ENCODE measurements at places on chromosomes 12 and 14.

GRCh38 chr14:50871228-50871627 is 625 bp upstream of the ABHD12B start:
- no peak for ATAC-seq

DNA sequence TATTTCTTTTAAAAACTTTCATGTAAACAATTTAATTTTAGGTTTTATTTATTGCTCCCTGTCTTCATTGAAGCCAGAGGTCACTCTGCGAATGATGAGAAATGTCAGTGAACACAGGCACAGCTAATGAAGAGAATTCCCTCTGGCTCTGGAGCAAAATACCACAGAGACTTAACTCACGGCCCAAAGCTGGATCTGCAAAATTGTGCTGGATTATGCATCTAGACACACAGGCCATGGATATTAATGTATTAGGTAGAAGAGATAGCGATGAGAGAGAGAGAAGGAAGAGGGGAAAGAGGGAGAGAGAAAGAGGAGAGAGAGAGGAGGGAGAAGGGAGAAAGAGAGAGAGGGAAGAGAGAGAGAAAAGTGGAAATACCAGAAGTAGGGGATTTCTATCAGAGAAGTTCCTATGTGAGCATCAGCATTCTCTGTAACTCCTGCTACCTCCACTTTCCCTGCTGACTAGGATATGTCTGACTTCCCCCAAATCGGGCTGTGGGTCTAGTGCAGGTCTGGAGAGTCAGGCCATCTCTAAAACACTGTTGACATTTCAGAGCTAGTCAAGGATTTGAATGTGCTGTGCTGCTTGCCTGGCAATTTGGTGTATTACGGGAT is 3.7 kb downstream of the ARHGDIB start:
- no peak for ATAC-seq

DNA sequence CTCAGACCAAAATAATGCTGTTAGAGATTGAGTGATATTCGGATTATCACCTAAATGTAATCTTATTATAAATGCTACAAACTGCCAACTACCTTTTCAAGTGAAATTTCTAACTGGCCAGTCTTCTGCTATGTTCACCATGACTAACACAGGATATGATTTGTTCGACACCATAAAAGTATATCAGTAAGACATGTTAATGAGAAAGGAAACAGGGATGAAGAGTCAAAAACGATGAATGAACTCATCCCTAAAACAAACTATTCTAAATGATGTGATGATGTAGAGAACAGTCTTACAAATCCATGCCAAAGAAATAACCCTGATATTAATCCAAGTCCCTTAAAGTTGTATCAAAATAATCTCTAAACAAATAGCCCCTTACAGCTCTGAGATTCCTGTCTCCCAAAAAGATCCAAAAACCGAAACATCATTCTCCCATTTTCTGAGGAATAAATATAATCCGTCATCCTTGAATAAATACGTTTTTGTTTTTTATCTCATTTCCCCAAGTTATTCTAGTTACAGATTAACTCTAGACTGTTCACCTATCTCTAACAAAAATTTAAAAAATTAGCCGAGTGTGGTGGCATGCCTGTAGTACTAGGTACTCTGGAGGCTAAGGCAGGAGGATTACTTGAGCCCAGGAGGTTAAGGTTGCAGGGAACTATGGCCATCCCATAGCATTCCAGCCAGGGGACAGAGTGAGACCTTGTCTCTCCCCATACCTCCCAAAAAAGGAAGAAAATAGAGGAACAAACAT is 9.1 kb downstream of the SCAF11 start:
- ATAC-seq: no peak

DNA sequence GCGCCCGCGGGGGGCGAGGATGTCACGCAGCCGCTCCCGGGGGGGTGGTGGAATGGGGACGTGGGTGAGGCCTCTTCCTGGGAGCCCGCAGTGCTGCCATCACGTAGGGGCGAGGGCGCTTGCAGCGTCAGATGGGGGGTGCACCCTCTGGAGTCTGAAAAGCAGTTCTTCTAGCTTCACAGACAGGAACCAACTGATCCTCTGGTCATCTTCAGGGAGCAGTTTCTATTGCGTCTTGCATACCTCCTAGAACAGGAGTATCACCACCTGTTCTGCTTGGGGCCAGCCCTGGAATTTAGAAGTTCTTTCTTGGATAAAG is 36.9 kb upstream of the PRIMA1 start:
- ATAC-seq: no peak

- ATAC-seq: no peak
Observed at GRCh38 chr14:61615743-61616523, 79.4 kb upstream of the HIF1A start.

DNA sequence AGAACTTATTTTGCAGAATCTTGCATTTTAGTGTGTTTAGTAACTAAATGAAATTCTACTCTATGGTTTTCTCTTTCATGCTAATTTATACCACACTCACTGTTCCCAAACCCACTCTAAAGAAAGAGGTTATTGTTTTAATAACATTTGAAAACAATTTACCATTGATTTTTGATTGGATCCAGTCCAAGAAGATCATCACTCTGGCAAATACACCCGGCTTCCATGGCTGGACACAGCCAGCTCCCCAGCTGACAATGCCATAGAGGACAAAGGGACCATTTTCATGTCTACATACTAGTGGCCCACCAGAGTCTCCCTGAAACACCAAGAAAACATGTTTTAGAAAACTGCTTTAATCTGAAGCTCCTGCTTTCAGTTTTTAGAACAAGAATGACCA is 42.4 kb downstream of the OVCH1 start:
- no peak for ATAC-seq

DNA sequence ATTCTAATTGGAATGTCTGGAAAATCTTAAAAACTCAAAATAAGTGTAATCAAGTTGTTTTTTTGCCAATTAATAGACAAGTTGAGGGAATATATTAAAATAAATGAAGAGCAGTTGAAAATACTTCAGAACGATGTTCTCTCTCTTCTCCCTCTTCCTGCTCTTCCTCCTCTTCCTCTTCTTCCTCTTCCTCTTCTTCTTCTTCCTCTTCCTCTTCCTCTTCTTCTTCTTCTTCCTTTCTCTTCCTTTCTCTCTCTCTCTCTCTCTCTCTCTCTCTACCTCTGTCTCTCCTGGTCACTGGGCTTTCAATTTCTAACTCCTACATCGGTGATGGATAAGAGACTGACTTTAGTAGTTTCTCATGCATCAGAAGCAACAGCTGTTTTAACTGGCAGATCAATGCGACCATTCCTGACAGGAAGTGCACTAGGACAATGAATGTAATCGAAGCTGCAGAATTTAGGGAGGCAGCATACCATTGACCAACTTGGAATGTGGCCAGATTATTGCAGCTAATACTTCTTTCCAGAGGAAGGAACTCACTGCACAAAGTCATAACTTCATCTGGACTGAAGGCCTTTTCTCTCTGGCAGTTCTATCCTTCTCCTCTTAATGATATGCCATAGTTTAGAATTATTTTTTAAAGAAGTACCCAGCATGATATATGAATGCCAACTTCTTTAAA is 13.8 kb upstream of the TMTC2 start:
- ATAC-seq: no peak

DNA sequence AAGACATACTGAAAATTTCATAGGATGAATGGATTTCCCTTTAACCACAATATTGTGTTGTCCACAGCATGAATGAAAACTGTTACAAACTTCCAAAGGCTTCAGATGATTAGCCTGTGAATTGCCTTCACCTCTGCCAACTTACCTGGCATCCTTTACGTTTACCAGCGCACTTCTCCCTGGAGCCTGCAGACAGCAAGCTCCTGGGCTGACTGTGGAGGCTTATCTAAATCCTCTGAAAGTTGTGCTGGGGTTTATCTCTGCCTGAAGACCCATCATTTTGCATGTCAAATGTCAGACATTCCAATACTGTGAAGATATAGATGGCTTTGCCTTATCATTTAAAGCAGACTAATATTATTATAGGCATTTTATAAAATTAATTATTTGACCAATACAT is 403.0 kb downstream of the SYT1 start:
- ATAC-seq: no peak

GRCh38 chr14:84074626-84075025 is 1455.3 kb upstream of the FLRT2 start:
- no peak for ATAC-seq

GRCh38 chr14:78486621-78487020 is 316.4 kb downstream of the NRXN3 start:
- no peak for ATAC-seq

GRCh38 chr12:128801879-128802391 is 21.8 kb downstream of the SLC15A4 start:
- ATAC-seq: no peak

- ATAC-seq: no peak
Observed at GRCh38 chr12:132196038-132196872, 52.0 kb downstream of the NOC4L start.

- ATAC-seq: no peak
Observed at GRCh38 chr14:74514471-74514941, 20.9 kb downstream of the ISCA2 start.

DNA sequence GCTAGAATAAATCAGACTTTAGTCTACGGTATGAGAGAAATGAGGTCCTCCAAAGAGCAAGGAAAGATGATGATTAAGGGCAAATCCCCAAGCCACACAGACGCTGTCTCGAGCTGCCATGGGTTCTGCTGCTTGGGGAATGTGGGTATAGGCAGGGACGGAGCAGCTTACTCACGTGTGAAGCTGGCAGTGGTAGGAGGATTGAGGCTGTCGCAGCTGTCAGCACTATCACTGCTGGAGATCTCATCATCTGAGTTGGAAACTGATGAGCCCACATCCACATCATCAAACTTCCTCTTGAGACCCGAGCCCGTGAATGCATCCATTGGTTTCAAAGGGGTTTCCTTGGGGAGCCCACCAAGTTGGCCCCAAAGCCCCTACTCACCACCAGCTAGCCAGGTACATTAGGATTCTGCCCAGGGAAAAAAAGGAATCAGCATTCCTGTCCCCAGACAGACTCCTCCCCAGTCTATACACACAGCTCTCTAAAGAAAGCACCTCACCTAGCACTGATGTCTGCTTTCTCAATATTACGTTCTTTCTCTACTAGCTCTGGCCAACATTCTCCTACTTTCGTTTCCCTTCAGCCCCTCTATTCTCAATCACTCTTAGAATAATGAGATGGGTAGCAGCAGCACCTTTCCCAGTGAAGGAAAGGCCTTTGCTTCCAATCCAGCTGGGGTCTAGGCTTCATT is 7.0 kb downstream of the CSRNP2 start:
- ATAC-seq: no peak

- no peak for ATAC-seq
Observed at GRCh38 chr14:57122129-57122528, 146.6 kb downstream of the EXOC5 start.

DNA sequence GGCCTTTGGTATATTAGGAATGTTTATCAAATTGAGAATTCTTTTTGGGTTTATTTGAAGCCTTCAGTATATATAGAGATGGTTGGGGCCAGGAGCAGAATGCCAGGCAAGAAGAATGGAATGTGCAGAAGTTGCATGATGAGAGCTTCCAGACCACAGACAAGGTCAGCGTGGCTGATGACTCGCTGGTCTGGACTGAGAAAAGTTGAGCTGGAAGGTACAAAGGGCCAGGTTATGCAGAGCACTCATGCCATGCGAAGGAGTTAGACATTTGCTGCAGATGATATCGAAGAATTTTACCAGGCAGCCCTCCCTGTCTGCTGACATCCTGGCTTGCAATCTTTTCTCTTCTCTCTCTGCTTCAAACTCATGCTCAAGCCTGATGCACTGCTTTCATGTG is 196.2 kb upstream of the ARHGAP5 start:
- ATAC-seq: peak; percentile 33

- ATAC-seq: peak; percentile 28
Observed at GRCh38 chr14:99413172-99413571, 67.5 kb downstream of the SETD3 start.

DNA sequence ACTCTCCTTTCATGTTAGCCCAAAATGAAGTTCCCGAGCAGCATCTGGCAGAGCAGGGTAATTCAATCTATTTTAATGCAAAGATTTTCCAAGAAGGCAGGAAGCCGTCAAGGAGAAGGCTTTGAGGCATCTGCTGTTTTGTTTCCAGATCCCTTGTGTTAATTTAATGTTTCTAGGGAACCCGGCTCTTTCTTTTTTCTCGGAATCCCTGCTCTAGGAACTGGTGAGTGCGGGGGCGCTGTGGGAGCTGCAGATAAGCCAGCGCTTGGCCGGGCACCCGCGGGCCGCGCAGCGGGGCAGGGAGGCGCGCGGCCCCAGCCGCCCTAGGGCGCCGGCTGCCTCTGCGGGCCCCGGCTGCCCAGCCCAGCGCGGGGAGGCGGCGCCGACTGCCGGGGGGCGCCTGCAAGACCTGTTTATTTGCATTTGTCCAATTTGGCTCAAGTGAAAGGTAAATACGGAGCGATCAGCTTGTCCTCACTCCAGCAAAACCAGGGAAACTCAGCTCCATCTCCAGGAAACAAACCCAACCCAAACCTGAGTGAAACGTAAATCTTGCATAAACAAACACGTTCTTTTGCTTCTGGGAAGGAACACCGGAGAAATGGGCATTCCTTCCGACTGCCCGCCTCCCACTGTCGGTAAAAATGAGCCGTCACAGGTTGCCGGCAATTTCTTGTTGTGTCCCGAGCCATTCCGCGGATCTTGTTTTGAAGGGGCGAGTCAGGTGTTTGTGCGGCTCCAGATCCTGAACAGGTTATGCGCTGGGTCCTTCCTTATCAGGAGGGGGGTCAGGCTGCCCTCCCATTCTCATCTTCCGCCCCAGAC is 65.1 kb downstream of the CRADD start:
- peak; percentile 97 for ATAC-seq

- ATAC-seq: no peak
Observed at GRCh38 chr14:61033855-61034254, 52.8 kb downstream of the SLC38A6 start.

- no peak for ATAC-seq
Observed at GRCh38 chr14:105483300-105484068, 3.2 kb upstream of the CRIP1 start.

- ATAC-seq: no peak
Observed at GRCh38 chr14:35688126-35688826, 120.8 kb downstream of the RALGAPA1 start.

- peak; percentile 99 for ATAC-seq
Observed at GRCh38 chr12:20212658-20213555, 155.4 kb upstream of the PDE3A start.

DNA sequence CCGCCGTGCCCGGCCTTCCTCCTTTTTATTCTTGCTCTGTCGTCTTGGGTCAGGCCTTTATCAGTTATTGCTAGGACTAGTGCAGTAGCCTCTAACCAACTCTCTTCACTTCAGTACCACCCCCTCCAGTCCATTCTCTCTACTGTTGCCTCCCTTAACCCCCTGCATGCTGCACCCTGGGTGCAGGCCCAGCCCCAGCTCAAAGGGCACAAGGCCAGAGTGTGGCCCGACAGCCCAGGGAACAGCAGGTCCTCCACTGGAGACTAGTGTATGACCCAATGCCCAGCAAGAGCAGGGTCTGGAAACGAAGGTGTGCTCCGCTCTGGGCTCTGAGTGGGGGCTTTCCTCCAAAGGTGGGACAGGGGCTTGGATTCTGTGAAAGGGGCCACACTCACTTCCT is 30.0 kb upstream of the RFLNA start:
- ATAC-seq: no peak

DNA sequence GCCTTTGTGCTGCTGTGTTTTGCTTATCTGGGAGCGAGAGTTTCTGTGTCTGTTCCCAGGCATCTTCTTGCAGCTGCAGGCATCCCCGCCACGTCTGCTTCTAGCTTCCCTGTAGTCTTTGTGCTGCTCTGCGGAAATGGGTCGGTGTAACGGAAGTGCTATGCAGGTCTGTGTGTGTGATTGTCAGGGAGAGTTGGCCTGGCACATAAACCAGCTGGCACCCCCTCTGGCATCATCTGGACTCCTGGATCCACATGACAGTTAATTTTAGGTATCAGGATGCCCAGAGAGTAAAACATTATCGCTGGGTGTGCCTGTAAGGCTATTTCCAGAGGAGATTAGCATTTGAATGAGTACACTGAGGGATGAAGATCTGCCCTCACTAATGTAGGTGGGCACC is 9.4 kb upstream of the OASL start:
- no peak for ATAC-seq
